LHCN-M2 (cell line): ENCODE measurements at places on chromosomes 13 and 19. TPM values are rescaled to one million over a fixed set of nuclear protein-coding genes. Genes with fewer than 3 reads are reported as not detected.

- DNase-seq = no peak
These were observed 6.4 kb upstream of the DIRAS1 start for GRCh38 chr19:2727640-2727944.

GRCh38 chr19:30170081-30170480 lies 202.1 kb upstream of the ZNF536 start:
- no peak for DNase-seq

DNA sequence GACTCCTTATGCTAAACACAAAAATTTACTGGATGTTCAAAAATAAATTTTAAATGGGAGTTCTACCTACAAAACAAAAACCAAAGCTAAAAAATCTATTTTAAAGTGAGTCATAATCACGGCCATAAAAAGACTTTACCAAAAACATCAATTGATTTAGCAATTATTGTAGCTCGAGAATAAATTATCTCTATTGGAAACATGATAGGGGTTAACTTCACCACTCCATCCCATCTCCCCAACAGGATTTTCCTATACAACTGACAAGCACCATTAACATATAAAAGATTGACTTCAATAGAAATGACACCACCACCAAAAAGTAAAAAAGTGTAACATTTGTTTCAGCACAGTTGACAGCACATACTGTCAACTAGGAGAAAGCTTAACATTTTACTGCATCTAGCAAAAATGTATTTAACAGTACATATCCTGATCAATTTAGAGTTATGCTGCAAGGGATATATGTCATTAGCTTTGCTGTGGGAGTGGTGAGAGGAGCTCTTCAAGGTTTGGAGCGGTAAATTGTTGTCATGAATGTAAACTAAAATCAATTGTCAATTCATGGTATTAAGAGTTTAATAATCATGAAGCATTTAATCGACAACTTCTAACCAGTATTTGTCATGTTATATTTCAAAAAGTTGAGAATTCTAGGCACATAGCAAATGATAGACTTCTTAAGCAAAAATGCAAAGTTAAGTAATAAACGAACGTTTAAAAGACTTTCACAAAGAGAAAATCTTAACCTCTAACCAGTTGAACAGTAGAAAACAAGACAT lies 3.8 kb downstream of the UBL3 start:
- no peak for DNase-seq

GRCh38 chr13:30824651-30825050 lies 81.4 kb upstream of the MEDAG start:
- no peak for DNase-seq

DNA sequence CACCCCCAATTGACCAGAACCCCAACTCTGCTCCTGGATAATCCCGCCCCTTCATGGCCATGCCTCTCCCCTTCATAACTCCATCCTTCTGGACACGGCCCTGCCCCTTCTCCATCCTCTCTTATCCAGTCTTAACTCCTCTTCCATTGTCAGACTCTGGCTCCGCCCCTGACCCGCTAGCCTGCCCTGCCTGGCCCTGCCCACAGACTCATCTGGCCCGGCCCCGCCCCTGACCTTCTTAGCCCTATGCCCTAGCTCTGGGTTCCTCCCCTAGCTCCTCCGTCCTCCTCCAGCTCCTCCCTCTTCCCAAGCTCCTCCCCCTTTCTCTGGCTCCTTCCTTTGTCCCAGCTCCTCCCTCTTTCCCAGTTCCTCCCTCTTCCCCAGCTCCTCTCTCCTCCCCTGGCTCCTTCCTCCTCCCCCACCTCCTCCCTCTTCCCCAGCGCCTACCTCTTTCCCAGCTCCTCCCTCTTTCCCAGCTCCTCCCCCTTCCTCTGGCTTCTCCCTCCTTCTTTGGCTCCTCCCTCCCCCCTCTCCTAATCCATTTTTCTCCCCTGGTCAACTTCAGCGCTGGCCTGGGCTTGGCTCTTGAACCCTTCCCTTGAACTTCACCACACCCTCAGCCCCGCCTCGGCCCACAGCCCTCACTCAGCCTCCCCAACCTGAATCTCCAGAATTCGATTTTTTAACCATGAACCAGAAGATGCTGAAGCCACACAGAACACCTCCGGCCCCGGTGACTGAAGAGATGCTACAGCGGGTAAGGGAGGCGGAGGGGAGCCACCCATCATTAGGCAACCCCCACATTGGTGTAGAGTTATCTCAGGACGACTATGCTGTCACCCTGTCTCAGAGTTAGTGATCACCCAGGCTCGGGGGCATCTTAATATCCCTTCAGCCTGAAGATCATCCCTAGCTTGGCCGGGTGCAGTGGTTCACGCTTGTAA lies 9.2 kb upstream of the ZNF358 start:
- peak; percentile 68 for DNase-seq

Gene NFIX
- 9.2 and 13.9 TPM in 2 replicates for total RNA-seq
